Stimulated activated CD4-positive, alpha-beta T cell treated with anti-CD3 and anti-CD28 coated beads, Interleukin-2, amount 100 ng/mL, for 48 hours (primary cell): ENCODE measurements at places on chromosomes 4 and X.

GRCh38 chr4:92210906-92211305 is 92.9 kb upstream of the GRID2 start:
- DNase-seq = no peak

GRCh38 chrX:15749642-15750610 is 11.9 kb downstream of the CA5B start:
- no peak for DNase-seq

DNA sequence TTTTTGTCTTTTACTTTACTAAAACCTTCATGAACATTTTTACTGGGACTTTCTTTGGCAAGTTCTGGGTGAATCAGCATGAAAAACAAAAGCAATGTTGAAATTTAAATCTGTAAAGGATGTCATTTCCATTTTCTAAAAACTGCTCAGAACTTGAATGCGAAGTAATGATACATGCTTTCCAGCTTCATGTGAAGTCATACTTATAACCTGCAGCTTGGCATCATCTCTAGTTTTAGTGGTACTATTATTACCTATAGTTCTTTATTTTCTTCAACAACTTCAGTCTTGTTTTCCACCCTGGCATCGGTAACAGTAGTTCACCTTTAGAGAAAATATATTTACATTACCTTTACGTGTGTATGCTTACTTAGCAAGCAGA is 421.4 kb upstream of the DIPK2B start:
- DNase-seq = no peak

- no peak for DNase-seq
Observed at GRCh38 chrX:73851014-73852009, 288.3 kb downstream of the CHIC1 start.

- DNase-seq = no peak
Observed at GRCh38 chr4:85869181-85869580, 394.2 kb downstream of the ARHGAP24 start.

GRCh38 chrX:130746709-130747342 is 156.2 kb downstream of the ENOX2 start:
- DNase-seq = no peak

DNA sequence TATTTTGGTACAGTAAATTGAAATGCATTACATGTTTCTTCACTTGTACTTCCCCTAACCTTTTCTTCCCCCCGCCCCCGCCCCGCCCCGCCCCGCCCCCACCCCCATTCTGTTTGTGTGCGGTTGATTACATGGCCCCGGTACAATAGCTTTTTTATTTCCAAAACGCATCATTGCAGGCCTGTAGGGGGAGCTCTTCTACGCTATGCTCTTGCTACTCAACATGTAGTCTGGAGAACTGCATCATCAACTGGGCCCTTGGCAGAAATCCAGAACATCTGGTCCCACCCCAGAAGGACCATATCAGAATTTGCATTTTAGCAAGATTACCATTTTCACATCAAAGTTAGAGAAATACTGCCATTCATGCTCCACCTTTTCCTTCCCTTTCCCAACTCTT is 333.3 kb upstream of the DDX53 start:
- no peak for DNase-seq

DNA sequence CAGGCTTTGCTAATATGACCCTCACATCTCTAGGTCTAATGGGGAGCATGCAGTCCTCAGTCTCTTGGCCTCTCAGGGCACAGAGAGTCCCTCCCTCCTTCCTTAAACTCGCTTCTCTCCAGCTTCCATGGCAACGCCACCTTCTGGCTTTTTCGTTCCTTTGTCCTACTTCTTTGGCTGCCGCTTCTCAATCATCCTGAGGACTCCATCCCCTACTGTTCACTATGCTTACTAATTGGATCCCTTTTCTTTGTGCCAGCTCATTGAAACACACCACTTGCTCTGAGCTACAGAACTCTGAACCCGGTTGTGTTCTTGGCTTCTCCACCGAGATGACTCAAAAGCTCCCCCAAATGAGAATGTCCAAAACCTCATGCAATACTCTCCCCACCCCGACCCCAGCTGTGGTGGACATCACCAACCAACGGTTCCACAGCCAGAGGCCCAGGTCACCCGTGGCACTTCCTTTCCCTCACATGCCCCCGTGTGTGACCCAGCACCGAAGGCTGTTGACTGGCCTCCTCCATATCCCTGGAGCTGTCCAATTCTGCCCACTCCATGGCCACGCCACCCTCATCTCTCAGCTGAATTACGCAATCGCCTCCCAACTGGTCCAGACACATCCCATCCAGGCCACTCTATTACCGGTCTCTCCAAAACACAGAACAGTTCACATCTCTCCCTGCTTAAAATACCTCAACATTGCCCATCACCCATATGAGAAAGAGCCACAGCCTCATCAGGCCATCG is 34.7 kb downstream of the CRMP1 start:
- DNase-seq = no peak

GRCh38 chr4:183635741-183636140 is 23.2 kb downstream of the RWDD4 start:
- no peak for DNase-seq

DNA sequence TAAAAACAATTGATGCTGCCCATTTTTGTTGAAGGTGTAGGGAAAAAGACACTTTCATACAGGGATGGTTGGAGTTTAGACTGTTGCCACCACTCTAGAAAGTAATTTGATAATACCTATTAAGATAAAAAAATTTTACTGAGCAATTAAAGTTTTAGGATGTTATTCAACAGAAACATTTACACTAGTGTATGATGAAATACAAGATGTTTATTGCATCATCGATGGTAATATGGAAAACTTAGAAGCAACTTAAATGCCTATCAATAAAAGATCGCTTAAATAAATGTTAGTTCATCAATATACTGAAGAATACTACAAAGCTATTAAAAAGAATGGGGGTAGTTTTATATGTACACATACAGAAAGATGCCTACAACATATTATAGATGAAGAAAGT is 9.2 kb upstream of the VSIG4 start:
- DNase-seq = no peak

GRCh38 chrX:39409246-39409917 is 608.1 kb downstream of the MID1IP1 start:
- no peak for DNase-seq
